ENCODE measurements at places on chromosomes 12 and 14. TPM values are rescaled to one million over a fixed set of nuclear protein-coding genes. Genes with fewer than 3 reads are reported as not detected.

- no peaks in the 10 kb centered on the region for H3K27me3 ChIP-seq
- H3K4me1 ChIP-seq, result no peaks in the 10 kb centered on the region
- no peak overlapping the region for H3K27ac ChIP-seq
- peaks cover 23% of the 10 kb centered on the region for H3K36me3 ChIP-seq
- H3K4me3 ChIP-seq, result no peak overlapping the region
Measured at GRCh38 chr14:73936548-73936947, 13.3 kb downstream of the FAM161B start.

The RND1 gene
- 1.9 TPM for total RNA-seq

DNA sequence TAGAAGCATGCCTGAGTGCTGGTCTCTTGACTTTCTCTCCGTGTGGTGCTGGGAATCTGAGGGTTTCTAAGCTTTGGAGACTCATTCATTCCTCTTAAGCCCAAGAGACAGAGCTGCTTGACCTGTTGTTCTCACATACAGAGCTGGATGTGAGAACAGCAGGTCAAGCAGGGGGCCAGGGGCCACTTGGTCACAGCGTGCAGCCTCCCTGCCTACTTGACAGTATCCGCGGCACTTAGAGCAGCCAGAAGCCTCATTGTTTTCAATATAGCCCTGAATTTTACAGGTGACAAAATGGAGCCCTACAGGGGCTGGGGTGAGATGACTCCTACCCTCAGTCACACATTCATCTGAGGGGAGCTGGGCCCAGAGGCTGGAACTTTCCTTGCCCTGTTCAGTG, 88.9 kb downstream of the ESRRB start:
- H3K4me3 ChIP-seq, result no peak overlapping the region
- DNase-seq, result peak; percentile 36
- H3K4me1 ChIP-seq, result no peaks in the 10 kb centered on the region
- H3K27ac ChIP-seq, result no peak overlapping the region
- no peaks in the 10 kb centered on the region for H3K27me3 ChIP-seq

- no peaks in the 10 kb centered on the region for H3K36me3 ChIP-seq
- H3K4me1 ChIP-seq, result no peaks in the 10 kb centered on the region
- H3K4me3 ChIP-seq, result no peak overlapping the region
- DNase-seq, result no peak
- H3K27me3 ChIP-seq, result no peaks in the 10 kb centered on the region
Measured at GRCh38 chr14:87233806-87234384, 759.1 kb downstream of the GALC start.

GRCh38 chr12:49527361-49528130, 11.3 kb upstream of the KCNH3 start:
- no peak overlapping the region for H3K4me3 ChIP-seq
- peak; percentile 91 for DNase-seq
- peaks cover 7% of the 10 kb centered on the region for H3K4me1 ChIP-seq
- peaks cover 8% of the 10 kb centered on the region for H3K36me3 ChIP-seq
- H3K27ac ChIP-seq, result peak overlapping the region; percentile 19
- no peaks in the 10 kb centered on the region for H3K27me3 ChIP-seq

GRCh38 chr14:51547701-51548100, 104.0 kb upstream of the FRMD6 start:
- H3K4me3 ChIP-seq, result no peak overlapping the region
- peaks cover 15% of the 10 kb centered on the region for H3K4me1 ChIP-seq
- no peaks in the 10 kb centered on the region for H3K27me3 ChIP-seq
- DNase-seq, result no peak
- H3K36me3 ChIP-seq, result no peaks in the 10 kb centered on the region
- peak overlapping the region; percentile 36 for H3K27ac ChIP-seq

The IL23A gene
- total RNA-seq, result not detected

DNA sequence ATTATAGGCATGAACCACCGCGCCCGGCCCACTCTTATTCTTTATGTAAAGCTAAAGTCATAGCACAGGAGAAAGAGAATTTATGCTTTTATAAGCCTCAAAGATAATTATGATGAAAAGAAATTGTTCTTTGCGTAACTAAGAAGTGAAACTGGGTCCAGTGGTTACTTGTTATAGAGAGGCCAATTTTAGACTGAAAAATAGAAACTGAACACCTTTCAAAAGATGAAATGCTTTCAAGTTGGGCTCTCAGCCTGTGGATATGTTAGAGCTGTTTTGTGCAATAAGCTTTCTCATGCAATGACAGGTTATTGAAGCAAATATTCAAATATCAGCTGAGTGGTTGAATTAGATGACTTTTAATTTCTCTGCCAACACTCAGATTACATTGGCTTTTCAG, 7.9 kb downstream of the TMEM253 start:
- H3K4me1 ChIP-seq, result peaks cover 26% of the 10 kb centered on the region
- no peaks in the 10 kb centered on the region for H3K36me3 ChIP-seq
- H3K27ac ChIP-seq, result no peak overlapping the region
- no peaks in the 10 kb centered on the region for H3K27me3 ChIP-seq
- no peak overlapping the region for H3K4me3 ChIP-seq

GRCh38 chr12:113244047-113244460, 22.8 kb downstream of the TPCN1 start:
- peaks cover 94% of the 10 kb centered on the region for H3K4me1 ChIP-seq
- no peaks in the 10 kb centered on the region for H3K27me3 ChIP-seq
- no peaks in the 10 kb centered on the region for H3K36me3 ChIP-seq
- H3K4me3 ChIP-seq, result no peak overlapping the region

The CMTM5 gene
- total RNA-seq, result not detected

The TAS2R8 gene
- 0.49 TPM for total RNA-seq

The TEX52 gene
- total RNA-seq, result not detected

GRCh38 chr12:101074940-101075680, 134.9 kb downstream of the SLC5A8 start:
- no peak overlapping the region for H3K4me3 ChIP-seq
- no peaks in the 10 kb centered on the region for H3K4me1 ChIP-seq
- DNase-seq, result no peak
- H3K27me3 ChIP-seq, result no peaks in the 10 kb centered on the region
- no peak overlapping the region for H3K27ac ChIP-seq
- no peaks in the 10 kb centered on the region for H3K36me3 ChIP-seq

The GPRC5A gene
- 207 TPM for total RNA-seq

The KRT74 gene
- not detected for total RNA-seq

The RGS6 gene
- total RNA-seq, result 7.6 TPM

DNA sequence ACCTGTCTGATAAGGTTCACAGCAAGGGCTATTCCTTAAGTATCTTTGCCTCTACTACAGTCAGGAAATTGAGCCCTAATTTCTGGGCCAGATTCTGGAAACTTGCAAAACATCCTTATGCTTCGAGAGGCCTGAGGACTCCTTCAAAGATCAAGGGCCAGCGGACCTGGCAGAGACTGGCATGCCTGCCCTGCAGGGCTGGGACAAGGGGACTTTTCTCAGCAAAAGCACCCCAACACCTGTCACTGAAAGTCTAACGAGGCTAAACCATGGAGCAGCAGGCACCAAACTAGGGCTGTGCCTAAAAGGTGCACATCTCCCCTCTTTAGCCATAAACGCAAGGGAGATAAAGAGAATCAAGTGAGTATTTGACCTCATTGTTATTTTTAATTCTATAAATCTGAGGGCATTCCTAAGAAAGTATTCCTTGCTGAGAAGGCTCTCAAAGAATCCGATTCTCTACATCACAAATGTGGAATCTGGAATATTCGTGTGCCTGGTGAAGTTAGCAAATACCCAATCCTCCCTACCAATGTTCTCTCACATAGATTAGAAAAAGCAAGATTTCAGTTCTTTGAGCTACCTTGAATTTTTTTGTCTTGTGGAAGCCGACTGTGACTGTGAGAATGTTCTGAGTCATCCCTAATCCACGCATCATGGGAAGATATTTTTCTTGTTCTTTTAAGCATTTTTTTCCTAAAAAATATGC, 328.2 kb upstream of the NOVA1 start:
- H3K36me3 ChIP-seq, result no peaks in the 10 kb centered on the region
- DNase-seq, result peak; percentile 77
- H3K27me3 ChIP-seq, result no peaks in the 10 kb centered on the region
- H3K4me1 ChIP-seq, result no peaks in the 10 kb centered on the region
- H3K27ac ChIP-seq, result no peak overlapping the region

DNA sequence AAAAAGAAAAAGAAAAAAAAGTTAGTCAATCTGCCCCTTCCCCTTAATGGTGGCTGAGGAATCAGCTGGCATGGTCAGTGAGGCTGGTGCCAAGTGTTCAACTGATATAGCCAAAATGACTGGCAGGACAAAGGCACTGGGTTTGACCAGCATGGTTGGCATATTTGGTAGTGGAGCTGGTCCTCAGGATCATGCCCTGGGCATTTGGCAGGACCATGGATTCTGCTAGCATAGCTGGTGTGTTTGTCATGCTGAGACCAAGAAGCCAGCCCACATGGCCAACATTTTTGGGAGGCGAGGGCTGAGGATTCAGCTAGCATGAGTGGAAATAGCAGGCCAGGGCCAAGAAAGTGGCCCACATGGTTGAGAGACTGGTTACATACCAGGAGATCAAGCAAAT, 136.5 kb downstream of the FBXL14 start:
- no peaks in the 10 kb centered on the region for H3K27me3 ChIP-seq
- H3K27ac ChIP-seq, result no peak overlapping the region
- no peaks in the 10 kb centered on the region for H3K4me1 ChIP-seq
- no peak for DNase-seq
- no peaks in the 10 kb centered on the region for H3K36me3 ChIP-seq
- no peak overlapping the region for H3K4me3 ChIP-seq

GRCh38 chr14:88248606-88249005, 74.5 kb downstream of the KCNK10 start:
- H3K27ac ChIP-seq, result no peak overlapping the region
- H3K36me3 ChIP-seq, result no peaks in the 10 kb centered on the region
- H3K27me3 ChIP-seq, result no peaks in the 10 kb centered on the region

DNA sequence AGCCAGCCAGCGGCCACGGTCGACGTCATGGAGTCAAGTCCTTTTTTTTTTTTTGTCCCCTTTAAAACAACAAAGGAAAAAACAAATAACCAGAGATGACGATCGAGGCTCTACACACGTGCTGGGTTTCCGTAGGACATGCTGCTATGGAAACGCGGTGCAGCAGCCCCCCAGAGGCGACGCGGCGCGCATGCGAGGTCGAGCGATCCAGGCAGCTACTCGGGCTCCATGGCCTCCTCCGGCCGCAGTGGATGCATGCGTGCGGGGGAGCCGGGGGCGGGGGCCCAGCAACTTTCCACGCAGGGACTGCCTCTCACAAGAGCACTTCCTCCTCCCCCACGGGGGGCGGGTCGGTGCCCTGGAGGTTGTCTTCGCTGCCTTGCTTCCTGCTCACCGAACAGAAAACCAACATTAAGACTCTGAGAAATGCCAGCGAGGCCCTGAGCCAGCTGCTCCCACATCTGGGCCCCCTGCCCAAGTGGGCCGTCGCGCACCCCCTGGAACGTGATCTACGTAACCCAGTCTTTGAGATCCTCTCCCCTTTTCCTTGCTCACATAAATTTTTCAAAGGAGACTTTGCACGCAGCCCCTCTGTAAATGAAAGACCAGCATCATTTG, 30.7 kb downstream of the P2RX4 start:
- H3K36me3 ChIP-seq, result peaks cover 13% of the 10 kb centered on the region
- no peak overlapping the region for H3K27ac ChIP-seq
- peak; percentile 60 for DNase-seq
- H3K27me3 ChIP-seq, result no peaks in the 10 kb centered on the region
- no peak overlapping the region for H3K4me3 ChIP-seq

- no peak overlapping the region for H3K27ac ChIP-seq
- H3K27me3 ChIP-seq, result no peaks in the 10 kb centered on the region
- H3K36me3 ChIP-seq, result no peaks in the 10 kb centered on the region
- no peaks in the 10 kb centered on the region for H3K4me1 ChIP-seq
- no peak overlapping the region for H3K4me3 ChIP-seq
- no peak for DNase-seq
Measured at GRCh38 chr12:16063726-16064125, 152.6 kb downstream of the DERA start.

GRCh38 chr14:105335735-105336476, 21.4 kb downstream of the PACS2 start:
- H3K4me3 ChIP-seq, result no peak overlapping the region
- H3K27me3 ChIP-seq, result no peaks in the 10 kb centered on the region
- H3K4me1 ChIP-seq, result peaks cover 15% of the 10 kb centered on the region
- peak; percentile 87 for DNase-seq

The GLS2 gene
- total RNA-seq, result 2.5 TPM

DNA sequence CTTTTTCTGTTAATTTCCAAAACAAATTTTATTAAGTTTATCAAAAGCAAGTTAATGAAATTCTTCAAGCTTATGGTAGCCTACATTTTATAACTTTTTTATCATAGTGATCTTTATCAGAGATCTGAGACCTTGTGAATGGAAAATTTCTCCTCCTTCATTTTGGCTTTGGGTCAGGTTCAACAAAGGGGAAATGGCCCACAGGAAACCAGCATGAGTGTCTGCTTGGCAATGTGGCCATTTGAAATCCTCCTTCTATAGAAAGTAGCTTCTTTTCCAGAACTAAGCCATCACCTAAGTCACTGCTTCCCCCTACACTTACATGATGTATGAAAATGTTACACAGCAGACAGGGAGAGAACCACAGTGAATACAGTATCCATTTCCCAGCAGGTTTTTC, 1.6 kb downstream of the RHOJ start:
- no peak for DNase-seq
- no peaks in the 10 kb centered on the region for H3K36me3 ChIP-seq
- H3K27me3 ChIP-seq, result no peaks in the 10 kb centered on the region
- peak overlapping the region; percentile 29 for H3K27ac ChIP-seq
- peaks cover 3% of the 10 kb centered on the region for H3K4me1 ChIP-seq

GRCh38 chr12:11580125-11580751, 69.2 kb upstream of the ETV6 start:
- no peaks in the 10 kb centered on the region for H3K27me3 ChIP-seq
- H3K27ac ChIP-seq, result peak overlapping the region; percentile 18
- no peak overlapping the region for H3K4me3 ChIP-seq

DNA sequence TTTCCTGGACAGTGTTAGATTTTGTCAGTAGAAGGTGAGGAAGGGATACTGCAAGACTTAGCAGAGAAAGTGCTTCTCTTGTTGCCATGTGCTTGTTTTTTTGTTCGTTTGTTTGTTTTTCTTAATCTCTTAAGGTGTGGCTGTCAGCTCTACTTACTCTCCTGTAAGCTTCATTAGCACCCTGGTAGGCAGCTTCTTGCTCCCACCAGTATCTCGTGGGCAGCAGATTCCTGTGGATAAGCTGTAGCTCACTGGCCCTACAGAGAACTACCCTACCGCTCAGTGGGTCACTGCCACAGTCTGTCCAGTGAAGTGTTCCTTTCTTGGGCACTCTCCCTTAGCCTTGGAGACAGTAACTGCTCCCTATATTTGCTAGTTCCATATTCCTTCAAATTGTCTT, 30.1 kb downstream of the VRK1 start:
- H3K4me1 ChIP-seq, result no peaks in the 10 kb centered on the region
- no peak overlapping the region for H3K4me3 ChIP-seq
- DNase-seq, result no peak
- H3K36me3 ChIP-seq, result no peaks in the 10 kb centered on the region
- H3K27ac ChIP-seq, result no peak overlapping the region
- H3K27me3 ChIP-seq, result no peaks in the 10 kb centered on the region

- no peaks in the 10 kb centered on the region for H3K36me3 ChIP-seq
- H3K27me3 ChIP-seq, result no peaks in the 10 kb centered on the region
- H3K4me1 ChIP-seq, result no peaks in the 10 kb centered on the region
- DNase-seq, result no peak
- H3K4me3 ChIP-seq, result no peak overlapping the region
Measured at GRCh38 chr12:126171937-126172559, 1106.8 kb downstream of the AACS start.

Measured in thyroid gland (tissue), 4 donors.